ENCODE measurements at places on chromosomes 16 and 17. TPM values are rescaled to one million over a fixed set of nuclear protein-coding genes. Genes with fewer than 3 reads are reported as not detected.

The CDYL2 gene
- total RNA-seq, result 0.10 TPM

The PLXDC1 gene
- 1.8 TPM for total RNA-seq

The PARD6A gene
- total RNA-seq, result 5.6 TPM

The KREMEN2 gene
- 14.1 TPM for total RNA-seq

The ADAD2 gene
- total RNA-seq, result not detected

The PIPOX gene
- 1.8 TPM for total RNA-seq

The CNTD1 gene
- not detected for total RNA-seq

- H3K27ac ChIP-seq, result no peak overlapping the region
- H3K4me1 ChIP-seq, result peaks cover 38% of the 10 kb centered on the region
- DNase-seq, result no peak
- H3K4me3 ChIP-seq, result no peak overlapping the region
- H3K36me3 ChIP-seq, result no peaks in the 10 kb centered on the region
These were observed 2.0 kb downstream of the C16orf86 start for GRCh38 chr16:67668495-67669157.

GRCh38 chr16:1914084-1914608 lies 4.1 kb downstream of the HS3ST6 start:
- H3K36me3 ChIP-seq, result no peaks in the 10 kb centered on the region
- H3K27me3 ChIP-seq, result no peaks in the 10 kb centered on the region
- H3K4me3 ChIP-seq, result no peak overlapping the region

GRCh38 chr17:42677921-42678781 lies 1.4 kb upstream of the PLEKHH3 start:
- peak; percentile 96 for DNase-seq
- peak overlapping the region; percentile 96 for H3K27ac ChIP-seq
- peaks cover 41% of the 10 kb centered on the region for H3K4me1 ChIP-seq
- H3K4me3 ChIP-seq, result peak overlapping the region; percentile 62
- H3K36me3 ChIP-seq, result peaks cover 3% of the 10 kb centered on the region
- H3K27me3 ChIP-seq, result no peaks in the 10 kb centered on the region

GRCh38 chr16:88908307-88908706 lies 41.8 kb upstream of the PABPN1L start:
- H3K4me1 ChIP-seq, result peaks cover 44% of the 10 kb centered on the region
- no peak overlapping the region for H3K4me3 ChIP-seq
- H3K36me3 ChIP-seq, result no peaks in the 10 kb centered on the region
- DNase-seq, result no peak
- H3K27me3 ChIP-seq, result no peaks in the 10 kb centered on the region

DNA sequence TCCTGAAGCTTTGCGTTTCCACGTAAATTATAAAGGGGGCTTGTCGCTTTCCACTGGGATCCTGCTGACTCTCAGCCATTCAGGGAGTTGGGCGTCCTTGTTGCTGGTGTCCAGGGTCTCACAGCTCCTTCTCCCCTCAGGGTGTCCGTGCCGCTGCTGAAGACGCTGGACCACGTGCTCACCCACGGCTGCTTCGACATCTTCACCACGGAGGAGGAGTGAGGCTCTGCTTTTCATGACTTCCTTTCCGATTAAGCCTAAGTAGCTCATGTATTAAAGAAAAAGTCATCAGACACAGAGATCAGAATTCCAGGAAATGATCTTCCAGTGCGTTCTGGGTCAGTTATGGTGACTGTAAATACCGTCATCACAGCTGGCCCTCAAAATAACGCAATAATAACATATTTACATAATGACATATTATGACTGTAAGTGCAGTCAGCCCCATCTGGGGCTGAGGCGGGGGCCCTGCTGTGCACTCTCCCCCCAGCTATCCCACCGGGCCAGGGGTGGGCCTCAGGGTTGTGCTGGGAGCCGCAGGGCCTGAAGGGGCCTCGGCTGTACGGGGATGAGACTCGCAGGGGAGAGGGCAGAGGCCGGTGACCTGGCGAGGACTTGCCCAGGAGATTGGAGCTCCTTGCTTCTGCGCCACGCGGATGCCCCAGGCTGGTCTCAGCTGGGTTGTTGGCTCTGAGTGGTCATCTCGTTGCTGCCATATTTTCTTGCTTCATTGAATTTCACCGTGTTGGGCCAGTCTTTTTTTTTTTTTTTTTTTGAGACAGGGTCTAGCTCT lies 92.9 kb upstream of the ZNF750 start:
- peaks cover 5% of the 10 kb centered on the region for H3K36me3 ChIP-seq
- H3K27ac ChIP-seq, result no peak overlapping the region
- H3K4me1 ChIP-seq, result no peaks in the 10 kb centered on the region
- DNase-seq, result no peak

- no peak overlapping the region for H3K4me3 ChIP-seq
- no peaks in the 10 kb centered on the region for H3K36me3 ChIP-seq
- H3K27ac ChIP-seq, result no peak overlapping the region
- no peak for DNase-seq
- no peaks in the 10 kb centered on the region for H3K27me3 ChIP-seq
These were observed 223.2 kb upstream of the DYNLRB2 start for GRCh38 chr16:80317599-80318037.

GRCh38 chr16:71339236-71340171 lies 19.0 kb upstream of the CALB2 start:
- no peak overlapping the region for H3K27ac ChIP-seq
- no peak overlapping the region for H3K4me3 ChIP-seq

GRCh38 chr17:73646409-73647300 lies 2.4 kb upstream of the SDK2 start:
- DNase-seq, result no peak
- no peaks in the 10 kb centered on the region for H3K4me1 ChIP-seq
- H3K4me3 ChIP-seq, result no peak overlapping the region
- peaks cover 24% of the 10 kb centered on the region for H3K27me3 ChIP-seq
- H3K36me3 ChIP-seq, result no peaks in the 10 kb centered on the region

- H3K4me3 ChIP-seq, result no peak overlapping the region
- H3K36me3 ChIP-seq, result no peaks in the 10 kb centered on the region
- H3K27ac ChIP-seq, result no peak overlapping the region
- H3K27me3 ChIP-seq, result no peaks in the 10 kb centered on the region
- peaks cover 2% of the 10 kb centered on the region for H3K4me1 ChIP-seq
- no peak for DNase-seq
These were observed 232.8 kb downstream of the SEC14L1 start for GRCh38 chr17:77373299-77374169.

Data from HCT116 (cell line).